ENCODE measurements at places on chromosomes 13 and 19.

- DNase-seq, result no peak
Measured at GRCh38 chr19:33339016-33339984, 34.2 kb upstream of the CEBPG start.

- DNase-seq, result no peak
Measured at GRCh38 chr13:40197049-40197448, 469.4 kb downstream of the FOXO1 start.

DNA sequence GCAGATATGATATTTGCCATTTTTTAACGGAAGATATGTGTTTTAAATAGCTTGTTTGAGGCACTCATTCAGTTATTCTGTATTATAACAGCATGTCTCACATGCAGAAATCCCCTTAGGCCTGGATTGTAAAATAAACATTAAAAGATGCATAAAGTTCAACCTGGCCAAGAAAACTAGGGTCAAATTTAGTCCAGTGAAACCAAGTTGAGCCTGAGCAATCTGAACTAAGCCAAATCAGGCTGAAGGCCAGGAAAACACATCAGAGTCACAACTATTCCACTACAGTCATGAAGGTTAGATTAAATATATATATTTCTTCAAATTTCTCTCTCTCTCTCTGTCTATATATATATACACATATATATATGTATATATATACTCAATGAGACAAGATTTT, 504.8 kb downstream of the SLITRK1 start:
- no peak for DNase-seq

DNA sequence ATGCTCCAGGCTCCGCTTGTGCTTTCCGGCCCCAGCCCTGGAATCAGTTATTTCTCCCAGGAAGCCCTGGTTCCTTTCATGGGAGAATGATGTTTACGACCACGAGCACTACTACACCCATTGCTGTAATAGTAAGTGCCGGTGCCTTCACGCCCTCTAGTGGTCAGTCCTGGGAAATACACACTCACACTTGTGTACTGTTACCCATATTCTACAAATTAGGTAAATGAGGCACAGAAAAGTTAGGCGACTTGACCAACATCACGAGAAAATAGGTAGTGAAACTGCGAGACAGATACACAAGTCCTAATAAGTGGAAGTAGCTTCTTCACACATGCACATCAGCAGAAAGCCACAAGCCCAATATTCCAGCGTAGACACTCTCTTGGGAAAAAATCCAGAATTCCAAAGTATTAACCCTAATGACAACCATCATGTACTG, 21.7 kb downstream of the CEACAM21 start:
- DNase-seq, result peak; percentile 47

DNA sequence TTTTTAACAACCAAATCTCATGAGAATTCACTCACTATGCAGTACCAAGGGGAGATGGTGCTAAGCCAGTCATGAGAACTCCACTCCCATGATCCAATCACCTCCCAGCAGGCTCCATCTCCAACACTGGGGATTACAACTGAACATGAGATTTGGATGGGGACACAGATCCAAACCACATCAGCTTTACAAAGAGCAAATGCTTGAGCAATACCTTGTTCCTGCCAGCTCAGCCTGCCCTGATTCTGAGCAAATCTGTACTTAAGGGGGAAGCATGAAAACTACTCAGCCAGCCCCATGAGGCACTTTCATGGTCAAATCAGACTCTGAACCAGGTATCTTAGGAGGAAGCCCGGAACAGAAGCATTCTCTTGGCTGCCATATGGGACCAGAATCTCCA, 259.9 kb downstream of the TBC1D4 start:
- no peak for DNase-seq

- DNase-seq, result no peak
Measured at GRCh38 chr13:33796095-33796494, 21.9 kb upstream of the RFC3 start.

DNA sequence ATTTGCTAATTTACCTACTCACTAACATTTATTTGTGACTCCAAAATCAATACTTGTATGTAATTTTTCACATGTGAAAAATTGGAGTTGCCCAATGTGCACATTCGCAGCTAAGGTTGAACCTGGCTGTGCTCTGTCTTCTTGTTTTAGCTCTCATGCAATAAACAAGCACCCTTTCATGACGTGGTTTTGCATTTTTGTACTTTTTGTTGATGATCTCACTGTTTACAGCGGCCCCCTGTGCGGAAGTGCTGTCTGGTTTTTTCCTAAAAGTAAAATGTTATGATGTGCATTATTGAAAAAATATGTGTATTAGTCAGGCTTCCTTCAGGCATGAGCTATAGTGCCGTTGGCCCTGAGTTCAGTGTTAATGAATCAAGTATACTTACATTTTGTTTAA, 18.1 kb downstream of the DGKH start:
- DNase-seq, result no peak

GRCh38 chr19:2032296-2032941, 16.9 kb upstream of the BTBD2 start:
- DNase-seq, result no peak

DNA sequence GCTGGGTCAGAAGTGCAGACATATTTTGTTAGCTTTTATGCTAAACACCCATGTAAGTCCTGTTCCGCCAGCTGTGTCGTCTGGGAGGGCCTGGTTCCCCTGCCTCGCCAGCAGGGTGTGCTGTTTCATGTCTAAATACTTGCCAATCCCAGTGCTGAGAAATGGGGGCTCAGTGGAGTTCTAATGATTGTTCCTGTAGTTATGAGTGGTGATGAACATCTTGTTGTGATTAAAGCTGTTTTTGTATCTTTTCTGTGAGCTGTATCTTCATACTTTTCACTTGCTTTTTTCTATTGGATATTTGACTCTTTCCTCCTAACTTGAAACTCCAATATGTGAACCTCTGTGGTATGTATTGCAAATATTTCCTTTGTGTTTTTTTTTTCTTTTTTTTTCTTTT, 32.7 kb downstream of the KDM4B start:
- DNase-seq, result peak; percentile 10

DNA sequence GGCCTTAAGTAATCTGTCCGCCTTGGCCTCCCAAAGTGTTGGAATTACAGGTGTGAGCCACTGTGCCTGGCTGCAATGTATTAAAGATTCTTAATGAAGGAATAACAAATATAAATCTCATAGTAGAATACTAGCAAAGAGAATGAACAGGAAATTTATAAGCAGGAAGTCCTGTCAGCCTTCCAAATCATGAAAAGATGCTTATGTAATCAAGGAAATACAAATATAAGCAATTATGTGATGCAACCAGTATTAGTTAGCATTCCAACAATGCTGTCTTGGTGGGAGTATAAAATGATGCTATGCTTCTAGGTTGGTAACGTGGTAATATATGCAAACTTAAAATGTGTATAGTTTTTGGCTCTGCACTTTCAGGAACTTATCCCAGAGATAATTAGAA, 133.8 kb downstream of the PDS5B start:
- DNase-seq, result no peak

DNA sequence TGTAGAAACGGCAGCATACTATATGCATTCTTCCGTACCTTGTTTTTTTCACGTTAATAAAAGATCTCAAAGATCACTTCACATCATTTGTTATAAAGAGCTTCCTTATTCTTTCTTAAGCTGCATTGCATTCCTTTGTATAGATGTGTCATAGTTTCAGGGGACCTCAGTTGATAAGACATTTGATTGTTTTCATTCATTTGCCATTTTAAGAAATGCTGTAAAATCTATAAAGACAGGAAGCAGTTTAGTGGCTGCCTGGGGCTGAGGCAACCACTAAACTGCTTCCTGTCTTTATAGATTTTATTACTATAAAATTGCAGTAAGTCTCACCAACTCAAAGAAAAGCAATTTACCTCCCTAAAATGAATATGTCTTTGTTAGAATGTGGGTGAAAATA, 59.4 kb downstream of the ZDHHC20 start:
- no peak for DNase-seq

- DNase-seq, result no peak
Measured at GRCh38 chr19:47357788-47358680, 8.9 kb downstream of the DHX34 start.

DNA sequence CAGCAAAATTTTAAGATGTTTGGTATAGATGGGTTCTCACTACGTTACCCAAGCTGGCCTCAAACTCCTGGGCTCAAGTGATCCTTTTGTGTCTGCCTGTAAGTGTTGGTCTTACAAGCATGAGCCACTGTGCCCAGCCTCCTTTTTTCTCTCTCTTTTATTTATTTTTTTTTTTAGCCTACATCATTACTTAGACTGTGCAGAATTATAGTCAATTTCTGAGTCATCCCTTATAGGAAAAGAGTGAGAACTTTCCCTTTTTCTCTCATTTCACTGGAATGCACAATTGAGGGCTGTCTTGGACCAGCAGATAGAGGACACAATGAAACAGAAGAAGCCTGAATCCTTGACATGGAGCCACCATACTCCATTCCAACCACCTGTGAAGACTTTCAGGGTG, 13.3 kb downstream of the TSKS start:
- DNase-seq, result no peak

GRCh38 chr13:29507356-29507755, 88.1 kb downstream of the SLC7A1 start:
- DNase-seq, result no peak

DNA sequence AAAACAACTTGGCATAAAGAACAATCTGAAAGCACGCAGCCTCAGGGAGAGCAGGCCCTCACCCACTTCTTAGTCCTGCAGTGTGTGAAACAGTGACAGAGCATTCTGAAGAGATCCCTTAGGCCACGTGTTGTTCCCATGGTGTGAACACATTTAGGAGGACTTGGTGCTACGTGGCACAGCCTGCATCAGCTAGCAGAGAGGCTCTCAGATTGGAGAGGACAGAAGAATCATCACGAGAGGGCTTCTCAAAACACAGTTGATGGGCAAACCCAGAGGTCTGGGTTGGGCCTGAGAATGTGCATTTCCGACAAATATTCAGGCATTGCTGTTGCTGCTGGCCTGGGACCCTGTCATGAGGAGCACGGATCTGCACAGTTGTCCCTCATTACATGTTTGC, 26.1 kb upstream of the TFDP1 start:
- DNase-seq, result no peak

- DNase-seq, result no peak
Measured at GRCh38 chr13:79528759-79529191, 47.8 kb downstream of the NDFIP2 start.

GRCh38 chr13:112253631-112254030, 122.5 kb upstream of the SPACA7 start:
- no peak for DNase-seq

- no peak for DNase-seq
Measured at GRCh38 chr13:88651531-88651930, 980.4 kb downstream of the SLITRK5 start.

GRCh38 chr19:16368385-16369305, 44.0 kb downstream of the KLF2 start:
- DNase-seq, result peak; percentile 74

GRCh38 chr13:114058051-114058867, 74.2 kb downstream of the RASA3 start:
- no peak for DNase-seq

DNA sequence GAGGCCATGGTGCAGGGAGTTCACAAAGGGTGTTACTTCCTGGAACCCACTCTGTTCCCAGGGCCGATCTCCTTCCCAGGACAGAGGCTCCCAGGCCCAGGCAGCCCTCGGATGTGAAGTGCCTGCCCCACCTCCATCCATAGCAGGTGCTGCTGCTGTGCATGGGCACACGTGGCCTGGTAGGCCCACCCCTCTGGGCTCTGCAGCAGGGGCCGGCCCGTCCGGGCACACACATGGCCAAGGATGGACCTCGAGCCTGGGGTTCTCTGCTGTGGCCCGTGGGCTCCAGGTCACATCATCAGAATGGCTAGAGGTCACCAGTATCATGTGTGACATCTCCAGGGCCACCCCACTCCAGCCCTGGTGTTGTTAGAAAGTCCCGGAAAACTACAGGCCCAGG, 71.8 kb downstream of the GADD45B start:
- DNase-seq, result no peak

- DNase-seq, result no peak
Measured at GRCh38 chr13:103161476-103161875, 95.3 kb upstream of the SLC10A2 start.

GRCh38 chr19:48419158-48419920, 25.9 kb downstream of the GRIN2D start:
- peak; percentile 36 for DNase-seq

DNA sequence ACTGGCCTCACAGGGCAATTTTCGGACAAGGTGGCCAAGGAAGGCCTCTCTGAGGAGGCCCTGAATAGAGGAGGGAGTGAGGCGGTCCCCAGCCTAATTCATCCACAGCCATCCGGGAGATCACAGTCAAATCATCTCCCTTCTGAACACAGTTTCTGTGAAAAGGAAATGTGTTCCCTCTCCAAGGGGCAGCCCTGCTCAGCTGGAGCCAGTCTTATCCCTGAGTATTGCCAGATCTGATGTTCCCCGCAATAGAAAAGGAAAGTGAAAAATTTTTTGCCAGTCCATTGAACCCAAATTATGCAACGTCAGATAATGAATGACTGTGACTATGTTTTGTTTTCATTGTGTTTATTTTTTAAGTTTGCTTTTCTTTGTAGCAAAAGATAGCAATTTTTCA, 125.9 kb downstream of the SIPA1L3 start:
- DNase-seq, result no peak

GRCh38 chr19:35869327-35870123, 1.2 kb downstream of the APLP1 start:
- peak; percentile 77 for DNase-seq

GRCh38 chr19:10112037-10112761, 706 bp downstream of the P2RY11 start:
- DNase-seq, result no peak

DNA sequence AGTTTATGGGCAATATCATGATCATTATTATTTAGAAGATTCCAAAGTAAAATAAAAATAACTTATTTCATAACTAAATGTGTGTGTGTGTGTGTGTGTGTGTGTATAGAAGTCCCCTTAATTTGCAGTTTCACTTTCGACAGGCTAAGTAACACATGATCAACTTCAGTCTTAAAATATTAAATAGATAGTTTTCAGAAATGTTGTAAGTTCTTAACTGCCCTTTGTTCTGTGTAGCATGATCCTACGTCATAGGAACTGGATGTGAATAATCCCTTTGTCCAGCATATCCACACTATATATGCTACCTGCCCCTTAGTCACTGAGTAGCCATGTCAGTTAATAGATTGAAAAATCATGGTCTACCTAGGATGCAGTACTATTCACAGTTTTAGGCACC, 1863.5 kb upstream of the PCDH20 start:
- no peak for DNase-seq

DNA sequence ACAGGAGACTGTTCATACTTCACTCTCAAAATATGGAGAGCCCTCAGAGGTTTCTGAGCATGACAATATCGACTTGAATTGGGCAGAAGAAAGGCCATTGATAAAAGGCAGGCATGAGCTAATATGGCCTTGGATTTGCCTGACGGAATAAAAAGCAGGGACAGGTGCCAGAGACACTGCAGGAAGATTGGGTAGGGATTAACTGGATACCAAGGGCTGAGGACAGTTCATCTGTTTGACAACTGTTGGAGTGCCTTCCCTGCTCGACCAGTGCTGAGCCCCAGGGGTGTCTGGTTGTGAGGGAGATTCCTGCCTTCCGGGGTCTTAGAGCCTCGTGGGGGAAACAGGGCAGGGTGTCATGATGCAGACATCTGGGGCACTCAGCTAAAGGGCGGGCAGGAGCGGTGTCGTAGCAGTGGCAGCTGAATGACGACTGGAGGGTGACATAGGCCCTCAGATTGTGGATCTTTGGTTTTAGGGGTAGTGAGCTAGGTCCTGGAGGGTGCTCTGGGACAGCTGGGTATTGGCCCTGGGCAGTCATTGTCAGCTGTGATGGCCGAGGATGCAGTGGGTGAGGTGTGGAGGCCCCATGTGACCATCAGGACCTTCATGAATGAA, 12.3 kb downstream of the GATAD2A start:
- DNase-seq, result no peak

- no peak for DNase-seq
Measured at GRCh38 chr13:79281339-79281747, 124.7 kb downstream of the RBM26 start.

- DNase-seq, result no peak
Measured at GRCh38 chr13:73902296-73902695, 231.9 kb downstream of the KLF12 start.

Data from T-helper 1 cell (primary cell).